ENCODE measurements at places on chromosomes 16 and 17.

GRCh38 chr16:47892999-47893398 lies 262.8 kb downstream of the ABCC12 start:
- DNase-seq = no peak

DNA sequence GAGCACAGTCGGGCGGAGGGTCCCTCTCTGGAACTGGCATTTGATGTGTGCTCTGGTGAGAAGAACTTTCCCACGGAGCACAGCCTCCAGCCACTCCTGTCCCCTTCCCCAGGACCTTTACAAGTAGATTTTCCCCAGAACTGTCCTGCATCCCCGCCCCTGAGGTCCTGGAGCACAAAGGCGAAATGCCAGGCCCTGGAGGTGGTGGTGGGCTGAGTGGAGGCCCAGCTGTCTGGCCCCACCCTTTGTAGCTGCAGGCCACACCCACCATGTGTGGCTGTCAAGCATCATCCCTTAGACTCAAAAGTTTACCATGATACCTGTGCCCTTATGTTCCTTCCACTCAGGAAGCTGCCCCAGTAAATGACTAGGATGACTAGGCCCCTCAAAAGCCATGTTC lies 37.7 kb downstream of the PLD6 start:
- DNase-seq = no peak

DNA sequence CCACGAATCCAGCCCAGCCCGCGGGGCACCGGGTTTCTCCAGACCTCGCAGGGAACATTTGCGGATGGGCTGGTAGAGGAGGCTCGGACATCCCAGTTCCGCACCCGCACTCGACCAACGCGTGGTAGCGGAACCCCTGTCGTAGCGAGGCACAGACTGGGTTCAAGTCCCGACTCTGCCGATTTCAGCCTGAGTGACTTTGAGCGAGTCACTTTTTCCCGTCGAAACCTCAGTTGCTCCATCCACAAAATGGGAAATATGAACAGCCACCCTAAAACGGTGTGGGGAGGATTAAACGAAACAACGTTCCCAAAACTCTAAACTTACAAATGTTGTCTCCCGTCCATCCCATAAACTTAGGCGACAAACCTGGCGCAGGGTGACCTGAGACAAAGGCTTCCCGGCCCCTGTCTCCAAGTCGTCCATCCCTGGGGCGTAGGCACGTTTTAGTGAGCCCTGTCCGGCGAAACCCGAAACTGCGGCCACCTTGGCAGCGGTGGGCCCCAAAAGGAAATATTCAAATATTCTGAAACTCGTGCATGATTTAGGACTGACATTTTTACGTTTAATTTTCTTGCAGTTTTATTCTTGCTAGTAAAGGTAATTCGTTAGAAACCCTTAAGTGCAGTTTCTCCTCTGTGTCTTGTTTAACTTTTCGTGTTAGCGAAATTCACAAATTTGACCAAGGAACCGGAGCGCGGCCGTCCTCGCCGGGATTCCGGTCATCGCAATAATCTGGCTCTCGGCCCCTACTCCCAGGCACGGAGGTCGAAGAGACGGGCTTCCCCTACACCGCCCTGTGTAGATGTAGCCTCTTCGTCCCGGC lies 1.9 kb upstream of the MLLT6 start:
- peak; percentile 28 for DNase-seq

DNA sequence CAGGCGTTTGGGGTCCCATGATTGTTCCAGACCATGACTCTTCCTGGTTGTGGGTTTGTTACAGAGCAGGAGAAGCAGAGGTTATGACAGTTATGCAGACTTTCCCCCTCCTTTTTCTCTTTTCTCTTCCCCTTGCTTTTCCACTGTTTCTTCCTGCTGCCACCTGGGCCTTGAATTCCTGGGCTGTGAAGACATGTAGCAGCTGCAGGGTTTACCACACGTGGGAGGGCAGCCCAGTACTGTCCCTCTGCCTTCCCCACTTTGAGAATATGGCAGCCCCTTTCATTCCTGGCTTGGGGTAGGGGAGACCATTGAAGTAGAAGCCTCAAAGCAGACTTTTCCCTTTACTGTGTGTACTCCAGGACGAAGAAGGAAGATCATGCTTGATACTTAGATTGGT lies 7.9 kb upstream of the TACO1 start:
- no peak for DNase-seq

- no peak for DNase-seq
These were observed 5.6 kb upstream of the TLCD2 start for GRCh38 chr17:1715803-1716075.

- DNase-seq = no peak
These were observed 5.2 kb upstream of the TSPOAP1 start for GRCh38 chr17:58333736-58334207.

DNA sequence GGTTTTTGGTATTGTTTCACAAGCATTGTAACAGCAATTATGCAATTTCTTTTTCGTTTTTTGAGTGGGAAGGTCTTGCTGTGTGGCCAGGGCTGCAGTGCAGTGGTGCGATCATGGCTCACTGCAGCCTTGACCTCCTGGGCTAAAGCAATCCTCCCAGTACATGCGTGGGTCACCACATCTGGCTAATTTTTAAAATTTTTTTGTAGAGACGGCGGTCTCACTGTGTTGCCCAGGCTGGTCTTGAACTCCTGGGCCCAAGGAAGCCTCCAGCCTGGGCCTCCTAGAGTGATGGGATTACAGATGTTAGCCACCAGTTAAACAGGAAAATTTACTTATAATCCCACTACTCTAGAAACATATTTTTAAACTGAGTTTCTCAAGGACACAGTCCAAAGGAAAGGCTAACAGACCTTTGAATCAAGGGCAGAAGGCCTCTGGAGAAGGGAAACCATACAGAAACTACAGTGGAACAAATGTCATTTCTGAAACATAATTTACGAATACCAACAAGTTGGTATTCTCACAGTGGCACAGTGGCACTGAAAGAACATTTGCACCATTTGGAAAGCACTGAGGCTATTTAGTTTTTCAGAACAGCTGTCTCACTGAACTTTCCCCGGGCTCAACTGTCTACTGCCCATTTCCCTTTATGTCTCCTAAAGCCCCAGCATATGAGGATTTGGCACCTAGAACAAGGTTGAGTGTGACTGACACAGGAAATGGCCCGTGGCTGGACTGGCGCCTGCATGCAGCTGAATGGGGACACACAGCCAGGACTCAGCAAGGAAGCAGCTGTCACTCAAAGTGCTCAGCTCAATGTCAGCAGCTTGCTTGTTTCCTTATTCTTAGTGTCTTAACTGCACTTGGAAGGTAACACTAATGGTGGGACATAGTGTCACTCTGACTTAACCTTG lies 2.8 kb upstream of the PRKAR1A start:
- DNase-seq = no peak

- peak; percentile 91 for DNase-seq
These were observed 2.3 kb downstream of the PIEZO1 start for GRCh38 chr16:88782454-88783390.

- no peak for DNase-seq
These were observed 24.0 kb downstream of the IL21R start for GRCh38 chr16:27425961-27426360.

- no peak for DNase-seq
These were observed 80.3 kb upstream of the CES5A start for GRCh38 chr16:55955424-55955823.

- DNase-seq = peak; percentile 84
These were observed 239.2 kb downstream of the HS3ST3A1 start for GRCh38 chr17:13362341-13363122.

DNA sequence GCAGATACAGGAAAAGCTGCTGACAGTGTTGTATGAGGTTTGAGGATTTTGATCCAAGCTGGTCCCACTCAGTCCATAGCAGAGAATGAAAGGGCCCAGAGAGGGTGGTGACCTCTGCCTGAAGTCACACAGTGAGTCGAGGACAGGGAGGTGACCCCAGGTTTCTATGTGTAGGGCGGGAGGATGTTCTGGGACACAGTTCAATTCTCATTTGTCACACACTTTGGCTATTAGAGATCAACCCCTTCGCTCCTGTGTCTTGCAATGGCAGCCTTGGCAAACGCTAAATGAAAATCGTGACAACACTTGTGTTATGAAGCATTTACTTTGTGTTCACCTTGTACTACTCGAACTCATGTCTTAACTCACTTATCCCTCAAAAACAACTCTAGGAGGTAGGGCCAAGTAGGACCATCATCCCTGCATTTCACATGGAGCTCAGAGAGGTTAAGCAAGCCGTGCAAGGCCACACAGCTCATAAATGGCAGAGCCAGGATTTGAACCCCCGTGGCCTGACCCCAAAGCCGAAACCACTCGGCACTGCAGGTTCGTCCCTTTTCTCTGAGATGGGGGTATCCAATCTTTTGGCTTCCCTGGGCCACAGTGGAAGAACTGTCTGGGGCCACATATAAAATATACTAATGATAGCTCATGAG lies 10.2 kb downstream of the DEXI start:
- no peak for DNase-seq

GRCh38 chr16:637081-638018 lies 1.2 kb upstream of the METTL26 start:
- peak; percentile 87 for DNase-seq

Measured in ELR (cell line).